ENCODE measurements at places on chromosomes 16 and 17.

- no peak for DNase-seq
Measured at GRCh38 chr16:22664561-22664997, 149.4 kb upstream of the HS3ST2 start.

DNA sequence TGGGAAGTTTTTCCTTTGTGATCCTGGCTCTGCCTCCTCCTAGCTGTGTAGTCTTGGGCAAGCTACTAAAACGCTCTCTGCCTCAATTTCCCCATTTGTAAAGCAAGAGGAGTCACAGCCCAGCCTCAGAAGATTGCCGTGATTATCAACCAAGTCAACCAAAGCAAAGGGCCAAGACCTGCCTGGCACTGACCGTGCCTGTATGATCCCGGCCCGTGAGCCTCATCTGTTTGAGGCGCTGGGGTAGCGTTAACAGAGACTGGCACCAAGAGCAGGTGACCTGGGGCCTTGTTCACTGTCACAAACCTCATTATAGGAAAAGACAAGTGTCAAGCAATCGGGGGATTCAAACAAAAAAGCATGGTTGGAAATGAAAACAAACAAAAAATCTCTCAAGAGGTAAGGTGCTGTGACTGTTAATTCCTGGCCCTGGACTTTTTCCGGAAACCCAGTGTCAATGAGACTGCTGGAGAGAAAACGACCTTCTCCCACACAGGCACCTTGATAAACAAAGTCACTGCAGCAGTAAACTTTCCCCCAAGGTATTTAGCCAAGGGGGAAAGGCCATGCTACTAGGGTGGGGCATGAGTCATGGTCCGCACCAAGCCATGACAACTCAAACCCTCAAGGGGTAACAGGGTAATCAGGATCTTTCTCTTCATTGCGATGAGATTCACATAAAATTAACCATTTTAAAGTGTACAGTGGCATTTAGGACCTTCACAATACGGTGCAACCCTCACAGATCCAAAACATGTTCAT lies 5.4 kb downstream of the MEAK7 start:
- DNase-seq: no peak

DNA sequence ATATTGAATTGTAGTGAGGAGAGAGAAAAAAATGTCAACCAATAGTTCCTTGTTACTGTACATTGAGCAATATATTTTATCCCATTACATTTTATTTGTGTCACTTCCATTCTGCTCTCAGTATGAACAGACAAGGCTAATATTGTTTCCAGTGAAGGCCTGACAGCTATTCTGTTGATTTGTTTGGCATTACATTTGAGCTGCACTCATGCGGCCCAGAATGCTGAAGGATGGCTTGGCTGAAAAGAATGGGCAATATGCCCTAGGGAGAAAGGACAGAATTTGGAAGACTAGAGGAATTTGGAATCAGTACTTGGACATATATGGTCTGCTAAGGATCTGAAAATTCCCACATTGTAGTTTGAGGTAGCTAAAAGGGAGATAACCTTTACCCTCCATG lies 1294.4 kb downstream of the CDH8 start:
- no peak for DNase-seq

- peak; percentile 76 for DNase-seq
Measured at GRCh38 chr17:29761040-29761761, 138.5 kb upstream of the CORO6 start.

DNA sequence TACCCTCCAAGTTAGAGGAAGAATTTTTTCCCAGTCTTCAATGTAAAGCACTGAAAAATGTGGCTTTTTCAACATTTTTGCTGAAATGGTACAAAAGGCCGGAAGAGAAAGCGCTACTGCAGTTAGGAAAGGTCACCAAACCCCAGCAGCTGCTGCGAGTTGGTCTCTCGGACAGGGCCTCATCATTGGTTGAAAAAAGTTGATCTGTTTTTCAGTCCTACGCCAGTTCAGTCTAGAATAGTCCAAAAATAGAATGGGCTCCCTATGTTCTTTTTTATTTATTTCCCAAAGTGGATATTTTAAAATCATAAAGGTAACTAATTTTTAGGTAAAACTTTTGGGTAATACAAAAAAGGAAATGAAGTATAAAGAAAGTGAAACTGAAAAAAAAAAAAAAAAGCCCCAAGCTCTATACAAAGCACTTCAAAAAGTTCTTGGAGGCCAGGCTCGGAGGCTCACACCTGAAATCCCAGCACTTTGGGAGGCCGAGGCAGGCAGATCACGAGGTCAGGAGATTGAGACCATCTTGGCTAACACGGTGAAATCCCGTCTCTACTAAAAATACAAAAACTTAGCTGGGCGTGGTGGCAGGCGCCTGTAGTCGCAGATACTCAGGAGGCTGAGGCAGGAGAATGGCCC lies 17.4 kb downstream of the ADAP2 start:
- DNase-seq: no peak

DNA sequence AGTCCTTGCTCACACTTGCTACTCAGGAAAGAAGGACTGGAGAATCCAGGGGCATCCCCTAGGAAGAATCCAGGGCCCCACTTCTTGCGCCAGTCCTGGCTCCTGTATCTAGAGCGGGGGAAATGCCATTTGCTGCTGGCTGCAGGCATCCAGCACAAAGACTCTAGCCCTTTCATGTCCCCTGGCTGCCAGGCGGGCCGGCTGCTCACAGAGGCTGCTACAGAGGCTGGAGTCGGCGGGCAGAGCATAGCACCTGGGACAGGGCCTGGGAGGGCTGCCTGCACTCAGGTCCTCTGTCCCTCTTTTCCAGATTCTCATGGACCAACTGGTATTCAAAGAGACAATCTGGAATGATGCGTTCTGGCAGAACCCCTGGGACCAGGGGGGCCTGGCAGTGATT lies 13.8 kb downstream of the SMIM5 start:
- DNase-seq: no peak

- DNase-seq: no peak
Measured at GRCh38 chr17:65538675-65539529, 22.5 kb downstream of the AXIN2 start.

DNA sequence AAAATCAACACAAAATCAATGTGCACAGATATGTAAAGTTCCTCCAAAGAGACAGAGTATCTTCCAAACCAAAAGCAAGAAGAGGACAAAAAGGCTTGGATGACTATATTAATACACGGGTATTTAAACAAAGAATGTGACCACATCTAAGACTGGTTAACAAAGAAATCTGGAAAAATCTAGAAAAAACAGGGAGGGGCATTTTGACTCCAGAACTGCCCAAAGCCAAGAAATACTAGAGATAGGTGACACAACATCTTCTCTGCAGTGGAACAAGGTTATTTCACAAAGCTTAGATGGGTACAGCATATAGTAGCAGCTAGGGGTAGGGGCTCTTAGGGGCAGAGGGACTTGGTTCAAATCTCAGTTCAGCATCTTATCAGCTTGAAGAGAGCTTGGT lies 10.3 kb downstream of the RFFL start:
- no peak for DNase-seq
